ENCODE measurements at places on chromosomes 16 and 17.

GRCh38 chr17:34654276-34654880 is 75.0 kb downstream of the TMEM132E start:
- no peak for DNase-seq

- no peak for DNase-seq
These were observed 10.4 kb downstream of the LLGL1 start for GRCh38 chr17:18235743-18236256.

- no peak for DNase-seq
These were observed 205.2 kb downstream of the SLC39A11 start for GRCh38 chr17:72887322-72887721.

DNA sequence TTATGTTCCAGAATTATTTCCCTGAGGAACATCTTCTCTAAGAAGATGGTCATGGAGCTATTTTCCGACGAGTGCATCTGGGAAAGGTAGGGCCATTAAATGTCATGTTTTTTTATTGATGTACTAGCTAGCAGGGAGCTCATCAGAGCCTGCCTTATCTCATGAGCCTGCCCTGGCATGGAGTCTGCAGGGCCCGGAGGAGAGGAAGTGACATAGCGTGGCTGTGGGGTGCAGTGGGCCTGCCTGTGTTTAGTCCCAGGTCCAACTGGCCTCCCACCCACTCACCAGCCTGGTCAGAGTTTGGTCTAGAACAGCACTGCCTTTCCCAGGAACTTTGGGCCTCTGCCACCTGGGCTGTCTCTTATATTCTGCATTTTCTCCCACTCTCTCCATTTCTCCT is 389.8 kb downstream of the SNX29 start:
- no peak for DNase-seq

GRCh38 chr16:67664871-67665270 is 1.7 kb downstream of the ENKD1 start:
- DNase-seq, result no peak

DNA sequence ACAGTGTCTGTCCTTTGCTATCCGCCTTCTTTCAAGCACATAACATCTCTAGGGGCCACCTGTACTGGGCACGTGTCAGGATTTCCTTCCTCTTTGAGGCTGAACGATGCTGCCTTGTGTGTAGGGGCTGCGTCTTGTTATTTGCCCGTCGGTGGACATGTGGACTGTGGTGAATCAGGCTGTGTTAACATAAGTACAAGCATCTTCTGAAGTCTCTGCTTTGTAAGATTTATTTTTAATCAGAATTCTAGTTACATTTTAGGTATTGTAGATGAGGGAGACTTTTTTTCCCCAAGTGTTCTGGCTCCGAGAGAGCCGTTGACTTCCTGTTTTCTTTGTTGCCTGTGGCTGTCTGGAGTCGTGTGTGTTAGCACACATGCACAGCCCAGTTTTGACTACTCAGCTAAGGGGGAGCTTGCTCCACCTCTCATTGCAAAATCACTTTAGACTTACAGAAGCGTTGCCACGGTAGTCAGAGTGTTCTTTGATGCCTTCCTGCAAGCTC is 26.1 kb downstream of the SPG7 start:
- DNase-seq, result no peak

- no peak for DNase-seq
These were observed 610.3 kb upstream of the CDH5 start for GRCh38 chr16:65756163-65756562.

DNA sequence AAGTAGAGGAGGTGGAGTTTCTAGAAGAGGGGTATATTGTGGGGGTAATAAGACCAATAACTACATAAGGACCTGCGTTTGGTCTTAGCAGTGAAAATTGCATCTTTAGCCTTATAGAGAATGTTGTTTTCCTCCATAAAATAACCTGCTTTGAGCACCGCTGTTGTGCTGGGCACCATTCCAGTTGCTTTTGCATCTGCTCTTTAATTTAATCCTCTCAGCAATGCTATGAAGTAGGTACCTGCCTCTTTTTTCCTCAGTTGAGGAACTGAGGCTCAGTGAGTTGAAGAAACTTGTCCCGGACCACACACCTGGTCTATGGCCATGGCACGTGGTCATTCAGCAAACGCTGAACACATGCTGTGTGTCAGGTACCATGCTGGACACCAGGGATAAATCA is 238.1 kb downstream of the MSI2 start:
- DNase-seq, result no peak

GRCh38 chr16:69434066-69434465 is 9.6 kb downstream of the CYB5B start:
- no peak for DNase-seq

DNA sequence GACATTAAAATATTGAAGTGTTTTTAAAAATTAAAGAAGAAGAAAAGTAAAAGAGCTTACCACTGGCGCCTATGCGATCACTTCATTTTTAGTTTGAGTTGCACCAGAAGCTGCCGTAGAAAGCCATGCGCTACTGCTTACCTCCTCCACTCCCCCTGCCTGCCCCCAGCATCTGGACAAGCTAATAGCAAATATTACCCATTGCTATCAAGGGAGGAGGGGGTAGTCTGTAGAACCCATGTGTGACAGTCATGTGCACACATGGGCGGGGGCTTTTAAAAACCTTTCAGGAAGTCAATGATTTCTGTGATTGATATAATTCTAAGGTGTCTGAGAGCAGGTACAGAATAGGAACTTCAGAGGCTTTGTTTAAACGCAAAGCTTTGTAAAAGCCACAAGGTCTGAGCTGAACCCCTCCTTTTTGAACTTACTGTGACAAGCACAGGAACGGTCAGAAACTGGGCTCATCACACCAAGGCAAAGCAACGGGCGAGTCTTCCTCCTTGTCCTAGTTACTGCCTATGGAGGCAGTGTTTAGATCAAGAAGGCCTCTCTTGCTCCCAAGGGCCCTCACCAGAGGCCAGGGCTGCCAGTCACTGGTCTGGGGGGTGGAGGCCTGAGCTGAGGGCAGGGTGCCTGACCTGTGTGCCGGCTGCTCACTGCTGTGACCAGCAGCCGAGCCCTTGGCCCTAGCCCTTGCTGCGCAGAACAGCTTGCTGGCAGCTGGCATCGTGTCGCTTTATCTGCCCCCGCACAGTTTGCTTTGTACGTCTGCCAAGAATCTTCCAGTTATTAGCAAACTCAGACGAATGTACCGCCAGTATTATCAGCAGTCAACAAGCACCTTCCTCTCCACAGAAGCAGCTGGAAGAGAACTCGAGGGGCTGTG is 15.0 kb downstream of the GINS2 start:
- no peak for DNase-seq

DNA sequence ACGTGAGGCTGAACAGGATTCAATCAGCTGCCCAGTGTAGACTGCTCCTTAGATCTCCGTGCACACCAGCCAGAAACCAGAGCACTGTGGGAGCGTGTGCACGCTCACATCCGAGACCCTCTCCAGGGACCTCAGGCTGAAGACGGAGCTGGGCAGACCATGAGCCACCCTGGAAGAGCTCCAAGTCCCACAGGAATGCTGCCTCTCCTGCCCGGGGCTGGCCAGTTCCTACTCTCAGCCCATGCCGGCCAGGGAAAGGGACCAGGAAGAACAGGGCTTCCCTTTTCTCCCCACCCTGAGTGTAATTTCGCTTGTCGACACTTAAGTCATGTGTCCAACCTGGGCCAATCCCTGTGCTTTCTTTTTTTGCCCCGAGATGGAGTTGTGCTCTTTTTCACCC is 6.9 kb downstream of the ALYREF start:
- DNase-seq, result no peak

- no peak for DNase-seq
These were observed 15.0 kb downstream of the CD300LG start for GRCh38 chr17:43861960-43862359.

GRCh38 chr17:68296217-68297191 is 5.2 kb downstream of the ARSG start:
- no peak for DNase-seq

- no peak for DNase-seq
These were observed 22.9 kb downstream of the MMD start for GRCh38 chr17:55398689-55399088.

GRCh38 chr16:68070249-68070730 is 14.9 kb upstream of the NFATC3 start:
- no peak for DNase-seq

DNA sequence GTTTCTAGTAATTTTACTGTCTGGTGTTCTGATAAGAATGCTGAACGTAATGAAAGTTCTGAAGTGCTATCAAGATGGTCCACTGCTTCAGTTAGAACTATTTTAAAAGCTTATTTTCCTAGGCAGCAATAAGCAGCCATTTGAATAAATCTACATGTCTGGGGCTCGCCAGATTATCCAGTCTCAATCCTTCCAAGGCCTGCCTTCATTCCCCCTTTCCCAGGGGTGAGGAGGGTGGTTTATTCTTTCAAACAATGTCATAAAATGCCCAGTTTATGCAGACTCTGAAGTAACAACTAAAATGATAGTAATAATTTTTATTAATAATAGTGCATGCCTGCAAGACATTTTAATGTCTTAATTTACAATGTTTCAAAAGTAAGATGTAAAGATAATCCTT is 2.4 kb downstream of the CDH11 start:
- DNase-seq, result no peak

- DNase-seq, result no peak
These were observed 221.3 kb upstream of the KCNJ16 start for GRCh38 chr17:69853541-69854224.

- no peak for DNase-seq
These were observed 22.9 kb downstream of the CRAMP1 start for GRCh38 chr16:1635070-1635469.

DNA sequence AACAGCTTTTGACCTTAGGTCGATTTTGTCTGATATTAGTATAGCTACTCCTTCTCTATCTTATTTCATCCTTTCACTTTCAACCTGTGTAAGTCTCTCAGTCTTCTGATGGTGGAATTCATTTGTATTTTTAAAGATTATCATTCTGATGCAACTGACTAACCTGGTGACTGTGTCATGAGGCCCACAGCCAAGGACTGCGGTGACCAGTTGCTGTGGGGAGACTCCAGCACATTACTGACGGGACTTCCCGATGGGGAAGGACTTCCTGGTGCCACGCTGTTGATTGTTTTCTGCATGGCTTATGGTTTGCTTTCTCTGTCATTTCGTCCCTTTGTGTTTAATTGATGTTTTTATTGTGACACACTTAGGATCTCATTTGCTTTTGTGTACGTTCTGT is 34.2 kb downstream of the RMI2 start:
- no peak for DNase-seq

DNA sequence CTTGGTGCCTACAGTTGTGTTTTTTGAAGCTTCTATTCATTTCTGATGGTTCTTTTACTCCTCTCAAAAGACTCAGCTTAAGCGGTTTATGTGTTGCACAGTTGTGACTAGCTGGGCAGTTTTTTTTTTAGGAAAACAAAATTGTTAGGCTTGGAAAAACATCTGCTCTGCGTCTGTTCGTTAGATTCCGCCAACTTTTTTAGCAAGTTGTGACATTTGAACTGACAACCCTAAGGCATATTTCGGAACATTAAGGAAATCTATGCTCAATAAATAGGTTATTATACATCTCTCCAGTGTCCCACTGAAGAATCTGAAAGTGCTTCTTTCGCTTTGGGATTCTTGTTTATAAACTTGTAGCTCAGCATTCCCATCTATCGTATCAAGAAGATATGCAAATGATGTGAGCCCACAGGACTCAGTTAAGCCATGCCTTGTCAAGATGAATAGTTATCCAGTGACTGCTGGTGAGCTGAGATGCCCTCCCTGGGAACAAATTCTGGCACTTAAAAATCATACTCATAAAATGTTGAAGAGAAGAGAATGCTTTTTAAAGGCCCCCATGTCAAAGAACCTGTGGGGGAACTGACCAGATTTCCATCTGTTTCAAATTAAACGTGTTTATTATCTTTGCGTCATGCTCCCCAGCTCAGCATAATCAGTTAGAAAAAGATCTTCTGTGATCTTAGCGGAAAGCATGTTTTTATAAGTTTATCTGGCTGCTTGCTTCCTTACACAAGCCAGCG is 109.0 kb upstream of the FAM20A start:
- peak; percentile 69 for DNase-seq

- DNase-seq, result no peak
These were observed 97.0 kb downstream of the CYLD start for GRCh38 chr16:50838885-50839284.

GRCh38 chr16:88130016-88130415 is 178.8 kb downstream of the BANP start:
- no peak for DNase-seq

DNA sequence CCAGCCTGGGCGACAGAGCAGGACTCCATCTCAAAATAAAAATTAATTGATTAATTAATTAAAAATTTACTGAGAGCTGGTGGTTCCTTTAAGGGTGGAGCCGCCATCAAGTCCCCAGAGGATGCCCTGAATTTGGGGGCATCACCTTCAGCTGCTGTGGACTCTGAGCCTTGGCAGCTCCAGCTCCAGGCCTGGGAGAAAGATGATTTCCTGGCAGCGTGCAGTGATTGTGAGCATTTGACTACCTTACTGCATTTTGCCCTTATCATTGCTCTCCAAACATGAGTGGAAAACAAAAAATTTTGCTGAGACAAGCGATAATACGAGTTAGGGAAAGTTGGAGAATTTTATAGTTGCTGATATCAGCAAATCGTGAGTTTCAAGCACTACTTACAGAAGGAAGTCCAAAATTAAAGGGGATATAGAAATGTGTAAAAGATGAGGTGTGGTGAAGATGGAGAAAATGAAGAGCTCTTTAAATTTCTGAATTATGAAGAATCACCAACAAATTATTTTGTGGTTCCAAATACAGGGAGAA is 2.6 kb upstream of the ITGAD start:
- DNase-seq, result no peak

- DNase-seq, result no peak
These were observed 25.1 kb downstream of the PLCG2 start for GRCh38 chr16:81804134-81804610.

GRCh38 chr17:70017112-70017511 is 57.9 kb upstream of the KCNJ16 start:
- DNase-seq, result no peak

DNA sequence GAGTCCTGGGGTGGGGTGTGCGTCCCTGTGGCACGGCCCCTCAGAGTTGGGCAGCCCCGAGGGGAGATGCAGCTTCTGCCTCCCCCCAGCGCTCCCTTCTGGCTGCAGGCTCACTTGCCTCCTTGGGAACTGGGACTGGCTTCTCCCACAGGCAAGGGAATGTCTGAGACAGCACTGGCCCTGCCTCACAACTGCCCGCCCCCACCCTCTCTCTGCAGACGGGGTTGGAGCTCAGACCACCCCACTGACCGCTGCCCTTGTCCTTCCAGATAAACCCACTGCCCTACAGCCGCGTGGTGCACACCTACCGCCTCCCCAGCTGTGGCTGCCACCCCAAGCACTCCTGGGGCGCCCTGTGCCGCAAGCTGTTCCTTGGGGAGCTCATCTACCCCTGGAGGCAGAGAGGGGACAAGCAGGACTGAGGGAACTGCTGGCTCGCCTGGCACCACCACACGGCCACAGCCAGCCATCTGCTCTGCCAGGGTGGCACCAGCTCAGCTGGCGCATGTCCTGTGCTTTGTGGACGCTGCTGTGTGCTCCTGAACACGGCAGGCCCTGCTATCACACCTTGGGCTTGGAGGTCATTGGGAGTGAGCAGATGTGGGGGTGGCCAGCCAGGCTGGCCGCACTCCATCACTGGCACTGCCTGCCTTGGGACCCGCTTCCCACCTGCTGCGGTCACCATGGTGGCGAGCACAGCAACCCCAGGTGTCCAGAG is 7.1 kb upstream of the RAB40C start:
- DNase-seq, result no peak

- no peak for DNase-seq
These were observed 19.9 kb downstream of the ACTG1 start for GRCh38 chr17:81492706-81493105.

- DNase-seq, result no peak
These were observed 28.3 kb downstream of the TMEM100 start for GRCh38 chr17:55694286-55694910.

Data from GM04504 (cell line).